ENCODE measurements at places on chromosomes 6 and 20.

DNA sequence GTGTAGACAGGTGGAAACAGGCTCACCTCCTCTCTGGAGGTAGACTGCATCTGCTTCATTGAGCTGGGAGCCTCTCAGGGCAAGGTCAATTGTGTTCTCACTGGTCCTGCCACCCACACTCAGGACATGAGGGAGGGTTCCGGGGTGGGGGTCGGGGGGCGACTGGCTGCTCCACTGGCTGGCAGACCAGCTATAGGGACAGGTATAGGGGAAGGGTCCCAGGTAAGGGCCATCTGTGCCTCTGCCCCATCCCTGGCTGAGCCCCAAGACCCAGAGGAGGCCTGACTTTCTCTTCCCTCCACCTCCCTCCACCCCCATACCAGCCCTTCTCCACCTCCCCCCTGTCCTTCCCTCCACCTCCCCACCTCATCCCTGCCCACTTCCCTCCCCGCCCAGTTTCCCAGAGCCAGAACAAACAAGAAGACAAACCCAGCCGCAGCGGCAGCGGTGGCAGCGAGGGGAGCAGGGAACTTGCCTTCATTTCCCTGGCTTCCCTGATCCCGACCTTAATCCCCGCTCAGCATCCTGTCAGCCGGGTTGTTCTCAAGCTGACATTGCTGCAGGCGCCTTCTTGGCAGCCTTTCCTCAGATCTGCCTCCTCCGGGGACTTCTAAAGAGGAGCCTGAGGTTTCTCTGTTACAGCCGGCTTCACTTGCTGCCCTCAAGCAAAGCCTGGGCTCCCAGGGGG is 18.3 kb upstream of the FOXP4 start:
- DNase-seq: no peak

DNA sequence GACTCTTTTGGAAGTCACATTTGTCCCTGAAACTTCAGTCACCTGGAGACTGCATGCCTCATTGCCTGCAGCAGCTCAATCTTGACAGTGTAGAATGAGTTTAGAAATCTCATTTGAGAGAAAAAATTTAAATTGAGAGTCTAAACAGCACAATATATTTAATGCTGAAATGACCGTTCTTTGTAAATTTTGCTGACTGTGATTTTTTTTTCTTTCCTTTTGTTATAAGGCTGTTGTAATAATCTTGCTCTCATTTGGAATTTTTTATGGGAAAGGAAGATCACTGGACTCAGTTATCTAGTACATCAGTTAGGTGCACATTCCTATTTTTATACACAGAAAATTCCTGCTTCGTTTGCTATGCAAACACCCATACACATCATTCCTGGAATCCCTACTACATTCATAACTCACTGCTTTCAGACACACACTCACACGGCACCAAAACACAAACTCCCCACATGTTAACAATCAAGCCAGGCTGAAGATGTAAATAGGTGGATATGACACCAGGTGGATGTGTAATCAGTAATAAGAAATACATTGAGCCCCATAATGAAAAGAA is 43.8 kb downstream of the PTCHD4 start:
- DNase-seq: no peak

GRCh38 chr20:24672181-24672880 is 202.9 kb downstream of the SYNDIG1 start:
- no peak for DNase-seq

DNA sequence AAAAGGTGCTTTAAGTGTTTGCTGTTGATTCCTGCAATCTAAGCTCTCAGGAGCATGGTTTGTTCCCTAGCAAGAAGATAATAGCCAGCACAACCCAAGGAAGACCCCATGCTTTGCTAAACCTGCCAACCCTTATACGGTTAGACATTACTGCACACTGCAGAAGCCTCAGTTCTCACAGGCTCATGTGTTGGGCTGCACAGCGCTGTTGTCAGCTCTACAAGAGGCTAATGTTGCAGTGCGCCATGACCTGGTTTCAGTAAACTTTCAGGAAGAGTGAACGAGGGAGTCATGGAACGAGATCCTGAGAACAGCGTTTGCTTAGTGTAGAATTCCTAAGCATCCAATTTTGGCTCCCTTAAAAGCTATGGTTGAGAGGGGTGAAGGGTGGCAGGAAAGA is 218.5 kb downstream of the ARHGAP18 start:
- peak; percentile 5 for DNase-seq

DNA sequence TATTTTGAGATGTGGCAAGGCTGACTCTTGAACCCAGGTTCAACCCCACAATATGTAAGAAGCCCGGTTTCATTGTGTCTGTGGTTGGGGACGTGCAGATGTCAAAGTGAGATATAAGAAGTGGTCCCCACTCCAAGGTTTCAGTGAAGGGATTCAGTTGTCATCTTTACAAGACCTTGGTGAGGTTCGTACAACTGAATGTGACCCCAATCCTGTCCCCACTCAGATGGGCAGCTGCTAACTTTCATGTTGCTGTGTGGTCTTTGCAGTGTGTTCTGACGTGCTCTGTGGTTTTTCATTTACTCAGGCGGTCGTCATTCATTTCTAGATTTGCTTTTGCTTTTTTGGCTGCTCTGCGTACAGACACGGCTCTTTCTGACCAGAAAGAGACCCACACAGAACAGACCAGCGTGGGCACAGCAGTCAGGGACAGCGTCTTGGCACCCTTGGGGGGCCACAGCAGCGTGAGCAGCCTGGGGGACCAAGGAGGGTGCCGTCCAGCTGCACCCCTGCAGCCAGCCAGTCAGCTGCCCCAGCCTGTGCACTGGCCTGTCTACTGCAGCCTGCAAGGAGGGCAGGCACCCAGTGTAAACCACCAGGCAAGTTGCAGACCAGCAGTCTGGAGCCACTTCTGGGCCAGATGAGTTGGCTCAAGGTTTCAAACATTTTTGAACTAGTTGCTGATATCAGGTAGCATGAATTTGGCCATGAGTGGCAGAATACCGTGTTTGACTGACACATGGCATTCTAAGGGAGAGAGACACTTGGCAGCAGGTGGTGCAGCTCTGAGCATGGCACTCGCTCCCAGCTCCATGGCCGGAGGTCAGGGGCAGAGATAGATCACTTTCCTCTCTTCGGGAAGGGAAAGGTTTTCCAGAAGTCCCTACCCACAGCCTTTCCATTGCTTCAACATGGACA is 49.4 kb upstream of the IRF4 start:
- DNase-seq: peak; percentile 66

DNA sequence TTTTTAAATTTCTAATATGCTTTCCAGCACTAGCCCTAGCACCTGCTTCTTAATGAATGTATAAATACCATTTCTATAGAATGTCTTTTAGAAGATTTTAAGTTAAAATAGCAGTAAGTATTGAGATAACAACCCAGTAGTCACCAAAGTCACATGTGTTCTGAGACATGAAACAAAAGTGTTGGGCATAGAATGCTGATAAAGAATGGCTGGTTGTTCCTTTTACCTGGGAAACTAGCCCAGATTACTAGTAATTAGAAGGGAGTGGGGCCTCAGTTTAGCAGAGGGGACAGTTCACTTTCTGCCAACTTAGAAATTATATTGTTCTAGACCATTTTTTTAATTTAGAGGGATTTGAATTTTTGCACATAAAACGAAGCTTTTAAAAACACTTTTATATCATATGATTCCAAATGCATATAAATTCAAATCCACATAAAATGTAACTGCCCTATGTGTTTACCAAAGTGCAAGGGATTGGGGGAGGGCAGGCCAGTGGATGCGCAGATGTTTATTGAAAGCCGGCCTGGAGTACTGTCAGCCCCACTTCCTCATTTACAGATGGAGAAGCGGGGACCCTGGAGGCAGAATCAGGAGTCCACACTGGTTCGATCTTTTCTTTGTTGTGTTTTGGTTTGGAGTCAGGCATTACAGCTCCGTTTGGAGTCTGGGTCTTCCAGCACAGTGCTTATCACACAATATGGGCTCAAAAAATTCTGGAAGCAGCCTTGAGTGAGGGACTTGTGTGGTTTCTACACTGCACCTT is 139.8 kb downstream of the ZDHHC14 start:
- DNase-seq: no peak

DNA sequence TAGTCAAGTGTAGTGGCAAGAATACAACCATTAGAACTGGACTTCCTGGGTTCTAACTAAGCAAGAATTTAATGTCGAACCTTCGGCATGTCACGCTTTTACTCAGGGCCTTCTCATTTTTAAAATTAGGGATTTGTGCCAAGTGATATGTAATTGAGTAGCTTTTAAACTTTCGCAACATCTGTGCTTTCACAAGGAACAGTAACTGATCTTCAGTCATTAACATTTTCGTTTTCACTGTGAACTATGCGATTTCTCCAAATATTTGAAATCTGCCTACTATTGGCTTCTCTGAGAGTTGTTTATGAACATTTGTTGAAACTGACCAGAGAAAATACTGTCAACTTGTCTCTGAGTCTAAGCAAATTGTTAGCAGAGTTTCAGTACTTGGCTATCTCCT is 27.6 kb downstream of the GRM1 start:
- no peak for DNase-seq

- no peak for DNase-seq
Observed at GRCh38 chr6:4577406-4577805, 198.8 kb upstream of the CDYL start.

GRCh38 chr6:32842690-32843089 is 1.2 kb downstream of the PSMB8 start:
- no peak for DNase-seq

- no peak for DNase-seq
Observed at GRCh38 chr20:36726168-36726567, 19.7 kb downstream of the NDRG3 start.

DNA sequence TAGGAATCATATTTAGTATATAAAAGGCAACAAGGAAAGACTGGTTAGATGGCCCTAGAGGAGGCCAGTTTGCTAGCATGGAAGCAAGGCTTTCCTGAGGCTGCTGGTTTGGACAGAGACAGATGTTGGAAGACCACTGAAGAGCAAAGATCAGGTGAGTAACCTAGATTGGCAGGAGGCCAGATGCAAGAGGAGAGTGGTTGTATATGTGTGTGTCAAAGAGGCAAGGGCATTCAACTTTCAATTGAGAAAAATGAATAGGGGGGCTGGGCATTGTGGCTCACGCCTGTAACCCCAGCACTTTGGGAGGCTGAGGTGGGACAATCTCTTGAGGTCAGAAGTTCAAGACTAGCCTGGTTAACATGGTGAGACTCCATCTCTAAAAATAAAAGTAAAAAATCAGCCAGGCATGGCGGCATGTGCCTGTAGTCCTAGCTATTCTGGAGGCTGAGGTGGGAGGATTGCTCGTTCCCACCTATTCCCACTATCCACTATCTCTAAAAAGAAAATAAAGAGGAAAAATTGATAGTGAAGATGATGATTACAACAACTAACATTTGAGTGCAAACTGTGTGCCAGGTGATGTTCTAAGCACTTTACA is 79.8 kb downstream of the PRDM1 start:
- DNase-seq: no peak

- no peak for DNase-seq
Observed at GRCh38 chr20:8043687-8044282, 24.2 kb upstream of the TMX4 start.

DNA sequence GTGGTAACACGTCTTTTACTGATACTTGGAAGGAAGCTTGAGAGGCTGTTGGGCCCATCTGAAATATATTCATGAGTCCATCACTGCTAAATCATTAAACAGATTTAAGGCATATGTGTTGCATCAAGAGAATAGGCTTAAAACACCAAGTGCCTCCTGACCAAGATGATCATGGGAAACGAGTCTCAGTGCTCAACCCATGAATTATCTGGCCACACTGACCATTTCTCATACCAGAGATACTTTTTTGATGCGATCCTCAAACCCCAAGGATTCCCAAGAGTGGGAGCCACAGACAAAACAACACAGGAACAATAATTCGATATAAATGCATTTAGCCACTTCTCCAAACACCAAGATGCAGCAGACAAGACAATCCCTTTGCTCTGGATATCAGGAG is 17.2 kb downstream of the HEY2 start:
- no peak for DNase-seq

DNA sequence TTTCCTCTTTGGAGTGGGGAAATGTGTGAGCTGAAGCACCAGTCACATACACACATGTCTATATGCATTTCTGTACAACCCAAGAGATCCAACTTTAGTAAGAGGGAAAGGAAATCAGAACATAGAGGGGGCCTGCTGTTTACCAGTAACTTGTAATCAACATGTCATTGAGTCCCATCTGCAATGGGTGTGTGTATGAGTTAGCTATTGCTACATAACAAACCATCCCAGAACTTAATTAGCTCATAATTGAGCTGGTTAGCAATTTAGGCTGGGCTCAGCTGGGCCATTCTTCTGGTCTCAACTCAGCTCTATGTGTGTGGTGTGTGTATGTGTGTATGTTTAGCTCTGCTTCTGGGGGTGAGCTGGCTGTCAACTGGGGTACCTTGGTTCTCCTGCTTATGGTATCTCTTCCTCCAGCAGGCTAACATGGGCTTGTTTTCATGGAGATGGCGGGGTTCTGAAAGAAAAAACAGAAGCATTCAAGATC is 10.3 kb upstream of the RPP40 start:
- DNase-seq: no peak

DNA sequence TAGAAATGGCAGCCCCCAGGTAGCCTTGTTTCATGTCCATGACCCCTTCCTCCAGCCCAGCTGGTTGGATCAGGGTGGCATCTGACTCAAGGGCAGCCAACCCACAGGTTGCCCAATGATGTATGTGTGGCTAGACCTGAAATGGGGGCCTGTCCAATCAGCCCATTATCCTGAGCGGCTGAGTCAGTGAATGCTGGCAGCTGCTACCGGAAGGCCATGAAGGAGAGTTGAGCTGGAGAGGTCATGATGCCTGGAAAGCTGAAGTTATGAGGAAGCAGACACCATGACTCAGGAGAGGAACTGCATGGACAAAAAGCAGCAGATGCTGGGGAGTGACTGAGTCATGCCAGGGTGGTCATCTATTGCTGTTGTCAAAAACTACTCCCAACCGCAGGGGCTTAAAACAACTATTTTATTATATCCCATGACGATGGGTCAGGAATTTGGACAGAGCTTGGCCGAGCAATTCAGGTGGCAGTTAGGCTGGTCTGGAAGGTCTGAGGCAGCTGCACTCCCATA is 67.3 kb downstream of the MDGA1 start:
- DNase-seq: no peak

Data from T-helper 2 cell (primary cell).